ENCODE measurements at places on chromosomes 12 and 14.

- H3K4me1 ChIP-seq: peaks cover 8% of the 10 kb centered on the region
Observed at GRCh38 chr14:31926123-31926522, 151.0 kb upstream of the ARHGAP5 start.

DNA sequence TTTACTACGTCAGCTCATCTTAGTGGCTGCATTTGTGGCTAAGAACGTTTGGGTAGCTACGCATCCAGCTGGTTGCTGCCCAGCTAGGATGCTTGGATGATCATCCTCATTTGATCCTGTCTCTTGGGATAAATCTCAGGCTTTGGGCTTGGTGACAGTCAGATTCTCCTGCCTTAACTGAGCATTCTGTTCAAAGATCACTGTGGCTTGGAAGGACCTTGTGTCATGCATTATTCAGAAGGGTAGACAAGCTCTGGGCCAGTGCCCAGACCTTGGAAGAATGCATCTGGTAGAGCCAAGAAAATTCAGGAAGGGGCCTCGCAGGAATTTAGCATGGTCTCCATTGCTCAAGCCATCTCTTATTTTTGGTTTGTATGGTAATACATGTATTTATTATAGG is 188.4 kb downstream of the NRXN3 start:
- no peak overlapping the region for H3K27ac ChIP-seq
- no peaks in the 10 kb centered on the region for H3K4me1 ChIP-seq
- H3K4me3 ChIP-seq: no peak overlapping the region
- DNase-seq: no peak
- H3K36me3 ChIP-seq: no peaks in the 10 kb centered on the region

GRCh38 chr12:130614530-130614905 is 101.6 kb downstream of the RIMBP2 start:
- no peak overlapping the region for H3K27ac ChIP-seq
- H3K27me3 ChIP-seq: no peaks in the 10 kb centered on the region
- H3K4me1 ChIP-seq: no peaks in the 10 kb centered on the region
- no peak for DNase-seq
- H3K4me3 ChIP-seq: no peak overlapping the region
- no peaks in the 10 kb centered on the region for H3K36me3 ChIP-seq

DNA sequence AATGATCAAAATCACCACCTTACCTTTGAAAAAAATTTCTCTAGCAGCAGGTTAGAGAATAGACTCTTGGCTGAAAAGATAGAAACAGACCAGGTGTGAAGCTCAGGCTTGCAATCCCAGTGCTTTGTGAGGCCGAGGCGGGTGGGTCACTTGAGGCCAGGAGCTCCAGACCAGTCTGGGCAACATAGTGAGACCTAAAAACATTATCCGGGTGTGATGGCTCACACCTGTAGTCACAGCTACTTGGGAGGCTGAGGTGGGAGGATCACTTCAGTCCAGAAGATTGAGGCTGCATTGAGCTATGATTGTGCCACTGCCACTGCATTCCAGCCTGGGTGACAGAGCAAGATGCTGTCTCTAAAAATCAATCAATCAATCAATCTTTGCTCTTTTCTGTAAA is 105.3 kb upstream of the TBX3 start:
- H3K27me3 ChIP-seq: no peaks in the 10 kb centered on the region
- H3K36me3 ChIP-seq: no peaks in the 10 kb centered on the region
- H3K4me1 ChIP-seq: no peaks in the 10 kb centered on the region
- H3K27ac ChIP-seq: no peak overlapping the region
- DNase-seq: no peak

GRCh38 chr12:88805692-88806091 is 225.4 kb upstream of the KITLG start:
- DNase-seq: no peak
- H3K27me3 ChIP-seq: no peaks in the 10 kb centered on the region
- no peaks in the 10 kb centered on the region for H3K4me1 ChIP-seq
- no peaks in the 10 kb centered on the region for H3K36me3 ChIP-seq
- no peak overlapping the region for H3K4me3 ChIP-seq

DNA sequence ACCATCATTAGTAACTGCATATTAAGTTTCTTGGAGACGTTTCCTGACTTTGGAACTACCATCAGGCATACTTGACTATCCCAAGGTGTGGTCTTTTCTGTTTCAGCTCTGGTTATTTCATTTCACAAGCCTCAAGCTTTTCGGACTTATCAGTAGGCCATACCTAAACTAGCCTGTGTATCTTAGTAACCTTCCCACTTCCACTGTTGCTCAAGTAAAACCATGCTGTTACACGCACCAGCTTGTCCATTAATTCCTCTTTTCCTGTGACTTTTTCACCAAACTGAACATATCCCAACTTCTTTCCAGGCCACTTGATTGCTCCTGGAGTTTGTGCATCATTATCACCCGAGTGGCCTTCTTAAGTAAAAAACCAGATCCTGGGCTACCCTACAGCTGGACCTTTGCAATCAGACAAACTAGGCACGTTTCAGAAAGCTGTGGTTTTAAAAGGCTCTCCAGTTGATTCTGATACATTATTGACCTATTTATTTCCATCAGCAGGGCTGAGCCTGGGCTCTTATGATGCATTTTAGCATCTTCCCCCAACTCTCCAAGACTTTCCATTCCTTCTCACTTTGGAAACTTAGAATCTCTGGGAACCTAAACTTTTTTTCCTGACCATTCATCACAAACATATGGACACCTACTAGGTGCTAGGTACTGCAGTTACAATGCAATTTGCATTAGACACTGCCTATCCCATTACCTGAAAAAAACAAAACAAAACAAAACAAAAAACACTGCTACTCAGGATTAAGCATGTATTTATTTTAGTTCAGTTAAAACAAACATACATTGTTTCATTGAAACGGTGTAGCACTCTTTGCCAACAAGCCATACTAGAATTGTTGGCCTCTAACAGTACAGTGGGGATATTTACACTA is 14.9 kb downstream of the SLC38A2 start:
- peaks cover 36% of the 10 kb centered on the region for H3K4me1 ChIP-seq
- peaks cover 37% of the 10 kb centered on the region for H3K36me3 ChIP-seq
- H3K27ac ChIP-seq: no peak overlapping the region

DNA sequence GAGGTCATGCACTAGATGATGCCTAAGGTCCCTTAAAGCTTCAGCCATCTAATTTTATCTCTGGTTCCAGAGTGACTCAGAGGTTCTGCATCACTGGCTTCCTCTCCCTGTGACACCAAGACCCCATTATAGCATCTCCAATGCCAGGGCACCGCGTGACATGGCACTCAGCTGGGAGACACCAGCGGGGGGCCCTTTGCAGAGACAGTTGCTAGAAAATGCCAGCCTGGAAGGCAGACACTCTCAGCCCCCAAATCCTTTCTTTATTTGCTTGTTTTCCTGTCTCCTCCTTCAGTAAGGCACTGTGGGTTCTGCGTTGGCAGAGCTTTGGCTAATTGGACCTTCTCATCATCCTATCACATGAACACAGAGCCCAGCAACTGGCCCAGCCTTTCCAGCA is 123.5 kb upstream of the VRK1 start:
- H3K4me3 ChIP-seq: no peak overlapping the region
- H3K27ac ChIP-seq: no peak overlapping the region
- H3K4me1 ChIP-seq: no peaks in the 10 kb centered on the region
- no peak for DNase-seq
- H3K36me3 ChIP-seq: no peaks in the 10 kb centered on the region

DNA sequence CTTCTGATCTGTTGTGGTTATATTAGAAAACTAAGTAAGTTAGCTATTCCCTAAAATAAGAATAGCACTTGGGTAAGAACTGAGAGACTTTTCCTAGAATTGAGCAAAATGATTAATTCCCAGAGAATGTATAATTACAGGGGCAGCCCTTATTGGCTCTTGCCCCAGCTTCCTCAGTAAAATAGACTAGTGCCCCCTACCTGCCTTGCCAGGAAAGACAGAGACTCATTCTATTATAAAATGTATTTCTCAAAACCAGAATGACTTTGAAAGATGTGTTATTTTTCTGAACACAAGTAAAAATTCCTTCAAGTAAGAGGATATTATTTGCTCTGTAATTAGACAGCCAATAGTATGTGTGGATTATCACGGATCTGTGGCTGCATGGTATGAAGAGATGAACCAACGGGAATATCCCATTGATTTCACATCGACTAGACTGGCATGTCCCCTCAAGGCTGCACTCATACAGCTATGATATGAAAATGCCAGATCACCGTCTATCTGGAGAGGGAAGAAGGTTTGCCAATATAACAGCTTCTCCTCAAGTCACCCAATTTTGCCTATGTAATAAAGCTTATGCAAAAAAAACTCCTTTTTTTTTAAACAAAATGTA is 7.4 kb upstream of the GLRX5 start:
- H3K4me1 ChIP-seq: peaks cover 82% of the 10 kb centered on the region
- H3K27me3 ChIP-seq: no peaks in the 10 kb centered on the region
- H3K4me3 ChIP-seq: no peak overlapping the region
- peaks cover 11% of the 10 kb centered on the region for H3K36me3 ChIP-seq
- peak overlapping the region; percentile 95 for H3K27ac ChIP-seq
